ENCODE measurements at places on chromosomes 2 and 18. TPM values are rescaled to one million over a fixed set of nuclear protein-coding genes. Genes with fewer than 3 reads are reported as not detected.
A peak's percentile ranks its signal among the peaks of the same experiment; 100 is the strongest.

DNA sequence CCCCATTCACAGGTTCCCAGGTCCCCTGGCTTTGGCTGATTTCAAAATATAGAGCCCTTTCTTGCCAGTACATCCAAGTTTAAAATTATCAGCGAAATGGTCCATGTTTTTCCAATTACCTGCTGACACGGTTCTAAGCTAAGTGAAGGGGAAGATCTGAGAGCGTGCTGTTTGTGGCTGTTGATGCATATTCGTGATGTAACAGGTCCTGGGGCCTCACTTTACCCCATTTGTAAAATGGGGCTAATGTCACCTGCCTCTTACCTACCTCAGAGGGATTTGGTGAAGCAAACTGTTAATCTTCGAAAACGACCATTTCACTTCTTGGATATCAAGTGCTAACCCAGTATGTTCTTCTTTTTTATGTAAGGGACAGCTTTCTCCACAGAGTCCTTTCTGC lies 33.0 kb downstream of the SLC1A4 start:
- H3K4me3 ChIP-seq, result no peak overlapping the region
- H3K36me3 ChIP-seq, result peaks cover 4% of the 10 kb centered on the region
- no peak overlapping the region for H3K27ac ChIP-seq
- H3K4me1 ChIP-seq, result peaks cover 8% of the 10 kb centered on the region
- DNase-seq, result no peak
- H3K27me3 ChIP-seq, result no peaks in the 10 kb centered on the region

GRCh38 chr2:152513681-152514080 lies 178.7 kb downstream of the FMNL2 start:
- H3K4me1 ChIP-seq, result peaks cover 63% of the 10 kb centered on the region
- DNase-seq, result peak; percentile 36
- no peak overlapping the region for H3K4me3 ChIP-seq
- no peaks in the 10 kb centered on the region for H3K27me3 ChIP-seq

The DSG4 gene
- total RNA-seq, result not detected

DNA sequence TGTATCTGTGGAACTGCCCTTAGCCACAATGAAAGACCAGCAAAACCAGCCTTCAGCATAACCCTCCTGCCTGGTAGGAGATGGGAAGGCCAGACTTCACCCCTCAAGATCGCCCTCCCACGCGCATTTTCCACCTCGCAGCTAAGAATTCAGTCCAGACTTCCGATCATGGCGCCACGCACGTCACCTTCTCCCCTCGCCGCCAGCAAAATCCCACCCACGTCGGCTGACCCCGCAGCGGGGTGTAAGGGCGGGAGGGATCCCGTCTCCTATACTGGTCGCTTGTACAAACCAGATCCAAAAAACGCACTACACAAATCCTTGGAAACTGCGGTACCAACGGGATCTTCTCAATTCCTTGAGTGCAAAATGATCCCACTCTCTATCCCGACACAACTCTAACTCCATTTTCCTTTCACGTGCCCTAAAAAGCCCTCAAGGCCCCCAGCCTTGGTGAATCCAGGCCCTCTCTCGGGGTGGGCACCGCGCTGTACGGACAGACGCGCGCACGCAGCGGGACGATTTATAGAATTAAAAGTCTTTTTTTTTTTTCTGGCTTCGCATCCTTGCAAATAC lies 1.0 kb upstream of the BMPR2 start:
- H3K36me3 ChIP-seq, result peaks cover 46% of the 10 kb centered on the region
- H3K27me3 ChIP-seq, result no peaks in the 10 kb centered on the region
- peak; percentile 40 for DNase-seq
- peak overlapping the region; percentile 73 for H3K27ac ChIP-seq
- peaks cover 20% of the 10 kb centered on the region for H3K4me1 ChIP-seq

- DNase-seq, result no peak
- H3K4me3 ChIP-seq, result no peak overlapping the region
- peaks cover 58% of the 10 kb centered on the region for H3K4me1 ChIP-seq
- H3K27me3 ChIP-seq, result no peaks in the 10 kb centered on the region
- H3K27ac ChIP-seq, result no peak overlapping the region
- peaks cover 5% of the 10 kb centered on the region for H3K36me3 ChIP-seq
Measured at GRCh38 chr2:164739966-164740365, 101.7 kb downstream of the COBLL1 start.

The ADD2 gene
- total RNA-seq, result 0.14 TPM

GRCh38 chr2:98514879-98515249 lies 70.2 kb downstream of the INPP4A start:
- H3K36me3 ChIP-seq, result no peaks in the 10 kb centered on the region
- no peak overlapping the region for H3K4me3 ChIP-seq
- H3K4me1 ChIP-seq, result no peaks in the 10 kb centered on the region
- H3K27me3 ChIP-seq, result no peaks in the 10 kb centered on the region
- H3K27ac ChIP-seq, result no peak overlapping the region
